Activated CD8-positive, alpha-beta memory T cell treated with anti-CD3 and anti-CD28 coated beads for 1 hour (primary cell): ENCODE measurements at places on chromosomes 6 and 20.

DNA sequence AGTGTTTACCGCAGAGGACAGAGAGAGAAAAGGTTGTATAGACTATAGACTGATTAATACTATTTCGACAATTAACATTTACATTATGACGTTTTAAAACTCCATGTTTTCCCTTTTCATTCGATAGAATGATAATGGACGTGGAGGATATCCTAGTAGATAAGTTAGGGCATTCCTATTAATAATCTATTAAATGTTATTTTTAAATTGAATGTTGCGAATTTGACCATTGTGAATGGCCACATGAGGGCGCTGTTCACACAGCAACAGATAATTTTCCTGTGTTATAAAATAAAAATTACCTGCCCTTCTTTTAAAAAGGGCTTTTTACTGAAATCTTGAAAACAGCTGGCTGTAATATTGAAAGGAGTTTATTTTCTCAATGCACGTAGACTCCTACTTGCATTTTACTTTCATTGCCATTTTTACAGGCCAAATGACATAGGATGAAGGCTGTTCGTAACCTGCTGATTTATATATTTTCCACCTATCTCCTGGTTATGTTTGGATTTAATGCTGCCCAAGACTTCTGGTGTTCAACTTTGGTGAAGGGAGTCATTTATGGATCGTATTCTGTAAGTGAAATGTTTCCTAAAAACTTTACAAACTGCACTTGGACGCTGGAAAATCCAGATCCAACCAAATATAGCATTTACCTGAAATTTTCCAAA is 3.3 kb downstream of the ADGRB3 start:
- DNase-seq = no peak

DNA sequence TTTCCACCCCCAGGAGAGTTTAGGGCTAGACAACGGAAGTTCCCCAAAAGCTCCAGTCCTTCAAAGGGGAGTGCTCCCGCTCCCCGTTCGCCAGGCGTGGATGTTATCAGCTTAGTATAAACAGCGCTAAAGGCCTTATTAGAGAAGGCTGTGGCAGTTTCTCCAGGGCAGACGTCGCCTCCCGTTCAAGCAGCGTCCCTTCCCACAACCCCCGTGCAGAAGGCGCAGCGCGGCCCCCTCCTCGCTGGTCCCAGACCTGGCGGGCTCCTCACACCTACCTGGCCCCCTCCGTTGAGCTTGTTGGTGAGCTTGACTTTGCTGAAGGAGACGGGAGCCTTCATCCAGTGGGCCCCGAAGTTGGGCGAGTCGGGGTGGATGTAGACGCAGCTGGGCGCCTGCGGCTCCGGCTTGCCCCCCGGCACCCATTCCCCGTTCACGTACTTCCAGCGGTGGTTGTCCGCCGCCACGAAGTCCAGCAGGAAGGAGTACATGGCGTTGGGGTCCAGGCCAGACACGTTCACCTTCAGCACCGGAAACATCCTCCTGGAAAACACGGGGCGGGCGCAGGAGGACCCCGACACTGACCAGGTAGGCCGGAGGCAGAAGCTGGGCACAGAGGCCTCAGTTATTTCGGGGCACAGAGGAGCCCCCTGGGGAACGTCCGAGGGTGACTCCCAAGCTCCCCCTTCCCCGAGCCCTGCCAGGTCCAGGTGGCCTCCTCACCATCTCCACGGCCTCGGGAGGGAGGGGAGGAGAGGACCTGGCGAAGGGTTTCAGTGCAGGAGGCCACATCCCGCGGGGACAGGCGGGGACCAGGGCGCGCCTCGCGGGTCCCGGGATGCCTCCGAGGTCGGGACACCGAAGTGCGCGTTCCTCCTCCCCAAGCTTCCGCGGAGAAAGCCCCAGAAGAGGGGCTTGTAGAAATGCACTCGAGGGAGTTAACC is 1.1 kb downstream of the TBXT start:
- DNase-seq = no peak

GRCh38 chr6:163712981-163713380 is 298.5 kb downstream of the QKI start:
- no peak for DNase-seq

DNA sequence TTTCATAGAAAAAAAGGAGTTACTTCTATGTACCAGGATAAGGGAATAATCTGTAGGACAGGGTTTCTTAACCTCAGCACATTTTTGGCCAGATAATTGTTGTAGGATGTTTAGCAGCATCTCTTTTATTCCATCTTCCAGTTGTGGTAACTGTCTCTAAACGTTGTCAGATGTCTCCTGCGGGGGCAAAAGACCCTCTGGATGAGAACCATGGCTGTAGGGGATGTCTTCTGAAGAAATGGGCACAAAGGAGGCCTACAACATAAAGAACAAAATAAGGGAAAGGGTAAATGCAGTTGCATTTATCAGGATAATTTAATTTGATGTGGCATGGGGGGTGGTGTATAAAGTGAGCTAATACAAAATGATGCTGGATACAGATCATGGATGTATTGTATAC is 4.1 kb upstream of the FBXO5 start:
- no peak for DNase-seq

DNA sequence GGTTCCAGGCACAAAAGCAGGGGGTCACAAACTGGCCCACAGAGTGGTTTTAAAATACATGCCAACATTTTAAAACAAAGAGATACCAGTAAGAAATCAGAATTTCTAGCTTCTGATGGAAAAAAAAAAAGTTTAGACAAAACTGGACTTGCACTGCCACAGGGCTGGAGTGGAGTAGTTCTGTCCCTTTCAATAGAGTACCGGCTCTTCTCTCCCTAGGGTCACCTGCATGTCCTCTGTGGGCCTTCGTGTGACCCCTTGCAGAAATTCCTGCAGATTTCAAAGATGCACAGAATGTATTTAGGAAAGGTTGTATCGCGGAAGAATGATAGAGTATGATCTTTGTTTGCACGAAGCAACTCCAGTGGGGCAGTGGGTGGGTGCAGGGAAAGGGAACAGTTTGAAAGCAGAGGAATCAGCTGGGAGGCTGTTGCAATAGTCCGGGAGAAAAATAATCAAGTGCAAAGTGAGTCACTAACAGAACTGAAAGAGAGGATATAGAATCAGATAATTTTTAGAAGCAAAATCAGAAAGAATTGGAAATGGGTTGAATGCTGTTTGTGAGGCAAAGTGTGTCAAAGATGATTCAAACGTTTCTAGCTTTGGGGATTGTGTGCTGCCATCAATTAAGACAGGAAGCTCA is 97.3 kb upstream of the STXBP5 start:
- DNase-seq = no peak

DNA sequence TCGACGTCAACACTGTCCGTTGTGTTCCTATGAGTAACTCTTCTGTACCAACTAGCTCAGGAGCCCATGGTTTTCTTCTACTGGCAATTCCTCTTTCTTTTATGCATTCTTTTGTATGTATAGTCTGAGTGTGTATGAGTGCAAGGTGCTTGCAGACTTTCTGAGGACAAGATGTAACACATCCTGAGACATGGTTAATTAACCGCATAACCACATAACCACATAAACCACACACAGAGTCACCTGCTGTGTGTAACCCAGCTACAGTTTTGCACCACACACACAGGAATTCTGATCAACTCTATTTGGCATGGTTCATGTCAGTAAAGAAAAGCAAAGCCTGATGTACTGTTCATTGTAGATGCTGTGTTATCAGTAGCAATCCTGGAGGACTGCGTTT is 98.6 kb downstream of the DACT2 start:
- DNase-seq = no peak

- DNase-seq = no peak
Measured at GRCh38 chr20:33862709-33863403, 51.7 kb downstream of the CHMP4B start.

GRCh38 chr6:32082935-32083334 is 26.2 kb downstream of the TNXB start:
- no peak for DNase-seq

DNA sequence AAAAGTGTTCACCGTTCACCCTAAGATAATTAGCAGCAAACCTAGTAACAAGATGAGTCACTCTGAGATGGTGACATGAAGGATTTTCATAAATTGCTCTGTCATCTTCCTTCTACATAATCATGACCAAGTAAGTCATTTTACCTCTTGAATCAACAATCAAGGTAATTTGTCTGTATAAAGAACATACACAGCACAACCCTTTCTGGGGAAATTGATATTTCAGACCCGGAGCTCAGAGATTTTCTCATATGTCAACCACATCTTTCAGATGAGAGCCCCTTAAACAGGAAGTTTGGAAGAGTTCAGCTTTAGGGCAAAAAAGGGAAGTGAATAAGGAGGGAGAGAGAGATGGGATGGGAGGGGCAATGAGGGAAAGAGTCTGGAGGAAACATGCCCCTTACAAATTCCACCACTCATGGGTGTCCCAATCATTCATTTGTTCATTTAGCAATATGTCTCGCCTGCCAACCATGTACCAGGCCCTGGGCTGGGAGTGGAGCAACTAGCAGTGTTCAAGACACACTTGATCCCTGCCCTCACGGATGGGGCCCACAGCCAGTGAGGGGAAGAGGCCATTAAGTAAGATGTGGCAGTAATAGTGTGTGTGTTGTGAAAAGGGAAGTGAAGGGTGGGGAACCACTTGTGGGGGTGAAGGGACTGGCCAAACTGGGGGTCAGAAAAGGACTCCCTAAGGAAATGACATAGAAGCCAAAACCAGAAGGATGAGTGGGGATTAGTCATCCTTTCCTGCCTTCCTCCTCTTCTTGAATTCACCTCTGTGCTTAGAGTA is 190.9 kb downstream of the MAFB start:
- no peak for DNase-seq

DNA sequence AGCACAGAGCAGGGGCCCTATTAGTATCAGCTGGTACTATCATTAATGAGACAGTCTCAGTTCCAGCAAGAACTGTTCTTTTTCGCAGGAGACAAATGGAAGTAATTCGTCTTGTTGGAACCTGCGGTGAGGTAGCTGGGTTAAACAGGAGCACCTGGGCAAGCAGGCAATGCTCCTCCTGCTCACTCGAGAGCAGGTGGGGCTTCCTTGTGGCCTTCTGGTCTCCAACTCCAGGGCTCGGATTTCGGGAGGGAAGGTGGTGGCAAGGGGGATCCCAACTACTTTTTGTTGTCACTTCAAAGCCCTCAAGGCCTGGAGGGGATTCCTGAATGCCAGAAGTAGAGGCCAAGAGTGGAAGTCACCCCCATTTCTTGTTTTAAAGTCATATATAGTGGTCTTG is 1.3 kb upstream of the SPEF1 start:
- no peak for DNase-seq

DNA sequence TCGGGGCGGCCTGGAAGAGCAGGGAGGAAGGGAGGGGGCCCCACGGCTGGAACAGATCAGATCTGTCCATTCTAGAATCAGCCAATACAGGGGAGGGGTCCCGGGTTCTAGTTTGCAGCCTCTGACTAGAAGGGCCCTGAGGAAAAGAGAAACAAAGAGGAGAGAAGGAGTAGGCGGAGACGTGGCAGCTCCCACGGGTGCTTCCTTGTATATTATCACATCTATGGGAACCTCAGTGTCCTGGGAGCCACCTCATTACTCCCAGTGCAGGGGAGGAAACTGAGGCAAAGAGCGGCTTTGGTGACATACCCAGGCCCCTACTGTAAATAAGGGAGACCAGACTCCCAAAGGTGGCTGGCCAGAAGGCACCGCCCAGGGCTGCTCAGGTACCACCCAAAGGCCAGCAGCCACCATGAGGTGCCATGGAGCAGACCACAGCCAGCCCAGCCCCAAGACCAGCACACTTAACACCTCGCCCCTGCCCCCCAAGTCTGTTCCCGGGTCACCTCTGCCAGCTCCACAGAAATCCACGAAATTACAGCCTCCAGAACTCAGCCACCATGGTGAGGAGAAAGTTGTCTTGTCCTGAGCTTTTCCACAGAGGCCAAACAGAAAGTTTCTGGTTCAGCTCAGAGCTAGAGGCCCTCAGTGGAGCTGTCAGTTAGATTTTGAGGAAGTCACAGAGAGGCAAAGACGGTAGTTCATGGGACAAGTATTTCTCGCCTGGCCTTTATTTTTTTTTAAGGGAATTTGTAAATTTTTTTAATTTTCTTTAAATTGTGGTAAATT is 2.1 kb downstream of the ZC3H12D start:
- no peak for DNase-seq

GRCh38 chr6:159126590-159126989 is 42.6 kb upstream of the FNDC1 start:
- DNase-seq = no peak

GRCh38 chr6:127855542-127856159 is 45.2 kb downstream of the THEMIS start:
- no peak for DNase-seq

- no peak for DNase-seq
Measured at GRCh38 chr6:143485967-143486366, 25.6 kb downstream of the FUCA2 start.

DNA sequence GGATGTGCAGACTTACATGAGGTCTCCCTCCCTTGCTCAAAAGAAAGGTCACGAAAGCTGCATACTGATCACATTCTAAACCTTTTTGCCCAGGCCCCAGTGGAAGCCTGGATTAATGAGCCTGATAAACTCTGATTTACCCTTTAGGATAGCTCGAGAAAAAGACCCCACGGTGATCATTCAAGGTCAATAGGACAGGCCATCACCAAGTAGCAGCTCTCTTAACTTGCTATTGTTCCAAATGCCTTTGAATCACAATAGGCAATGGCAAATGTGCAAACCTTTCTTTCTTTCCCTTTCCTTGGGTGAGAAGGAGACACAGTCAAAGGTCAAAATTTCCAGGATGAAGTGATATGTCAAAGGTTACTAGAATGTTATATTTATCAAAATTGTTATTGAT is 327.3 kb downstream of the HDGFL1 start:
- no peak for DNase-seq

DNA sequence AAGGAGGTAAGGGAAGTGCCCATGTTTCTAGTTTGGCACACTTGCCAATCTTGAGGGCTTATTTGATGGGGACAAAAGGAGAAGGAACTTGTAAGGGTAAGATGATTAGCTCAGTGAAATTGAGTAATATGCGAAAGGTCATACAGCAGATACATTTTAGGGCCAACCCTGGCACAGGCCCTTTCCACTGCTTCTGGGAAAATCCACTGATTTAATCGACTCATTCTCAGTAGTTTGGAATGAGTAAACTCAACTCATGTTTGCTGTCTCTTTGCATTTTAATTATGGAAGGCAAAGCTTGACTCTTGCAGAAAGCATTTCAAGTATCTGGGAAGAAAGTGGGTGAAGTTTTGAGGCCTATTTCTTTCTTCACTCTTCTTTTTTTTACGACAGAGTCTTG is 20.0 kb downstream of the PHF20 start:
- DNase-seq = no peak

GRCh38 chr6:53458105-53458866 is 86.6 kb downstream of the GCLC start:
- DNase-seq = no peak

DNA sequence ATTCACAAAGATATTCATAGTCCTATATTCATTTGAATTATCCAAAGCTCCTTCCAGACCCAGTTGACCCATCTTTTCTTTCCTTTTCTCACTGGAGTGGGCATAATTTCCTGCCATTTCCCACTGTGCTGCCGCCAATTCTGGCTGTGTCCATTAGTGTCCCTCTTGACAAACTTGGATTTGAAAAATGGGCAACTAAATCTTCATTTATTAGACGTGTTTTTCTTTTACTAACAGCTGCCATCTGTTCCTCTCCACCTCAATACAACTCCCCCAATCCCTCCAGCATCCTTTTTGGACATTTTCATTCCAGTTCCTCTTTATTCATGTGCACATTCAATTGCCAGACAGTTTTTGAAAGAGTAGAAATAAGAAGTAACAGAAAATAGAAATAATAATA is 90.5 kb downstream of the PCSK2 start:
- no peak for DNase-seq
